ENCODE measurements at places on chromosomes 7 and 10.

DNA sequence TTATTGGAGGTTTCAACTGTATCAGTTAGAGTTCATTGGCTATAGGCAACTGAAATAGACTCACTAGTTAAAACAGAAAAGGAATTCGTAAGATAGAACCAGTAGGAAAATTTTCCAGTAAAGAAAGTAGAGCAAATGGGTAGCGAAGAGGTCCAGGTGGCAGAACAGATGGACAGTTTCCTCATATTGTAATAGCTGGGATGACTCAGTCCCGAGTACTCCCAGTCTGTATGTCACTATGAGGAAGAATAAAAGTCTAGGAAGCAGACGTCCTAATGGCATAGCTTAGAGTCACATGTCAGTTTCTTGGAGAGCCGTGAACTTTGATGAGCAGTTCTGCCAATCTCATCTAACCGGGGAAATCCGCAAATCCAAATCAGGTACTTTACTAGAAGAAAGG is 95.3 kb downstream of the RNF32 start:
- no peak for DNase-seq

DNA sequence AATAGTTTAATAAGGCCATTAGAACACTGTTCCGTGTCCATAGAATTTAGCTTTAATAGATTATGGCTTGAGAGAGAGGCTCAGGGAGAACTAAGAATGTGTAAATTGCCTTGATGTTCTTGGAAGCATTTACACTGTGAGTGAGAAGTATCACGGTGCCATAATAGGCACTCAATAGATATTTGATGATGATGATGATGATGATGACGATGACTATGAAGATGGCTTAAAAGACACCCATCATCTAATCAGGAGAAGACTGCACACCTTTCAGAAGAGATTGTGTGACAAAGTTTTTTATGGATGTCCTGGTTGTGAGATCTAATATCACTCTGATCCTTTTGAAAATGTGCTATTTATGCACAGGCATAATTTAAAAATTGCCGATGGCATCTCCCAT is 264.2 kb downstream of the GLI3 start:
- no peak for DNase-seq

- no peak for DNase-seq
These were observed 7.3 kb upstream of the KIAA1217 start for GRCh38 chr10:24201503-24202180.

DNA sequence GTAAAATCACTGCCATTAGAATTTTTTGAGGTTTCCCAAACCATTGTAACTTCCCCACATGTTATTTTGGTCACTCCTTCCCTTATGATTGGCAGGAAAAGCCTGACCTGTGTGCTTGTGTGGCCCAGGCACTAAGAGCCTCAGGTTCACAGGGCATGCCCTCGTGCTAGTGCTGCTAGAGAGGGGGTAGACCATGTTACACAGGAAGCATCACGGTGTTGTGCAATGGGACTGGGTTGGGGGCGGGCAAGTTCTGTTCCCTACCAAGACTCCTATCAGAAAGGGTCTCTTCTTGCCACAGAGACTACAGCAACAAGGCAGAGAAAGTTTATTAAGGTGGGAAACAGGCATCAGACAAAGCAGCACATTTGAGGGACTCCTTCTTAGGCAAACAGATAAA is 32.2 kb downstream of the LSM5 start:
- DNase-seq: no peak

- DNase-seq: no peak
These were observed 22.5 kb downstream of the ARL4A start for GRCh38 chr7:12709726-12710502.

GRCh38 chr7:131007439-131008330 is 273.7 kb upstream of the KLF14 start:
- peak; percentile 33 for DNase-seq

DNA sequence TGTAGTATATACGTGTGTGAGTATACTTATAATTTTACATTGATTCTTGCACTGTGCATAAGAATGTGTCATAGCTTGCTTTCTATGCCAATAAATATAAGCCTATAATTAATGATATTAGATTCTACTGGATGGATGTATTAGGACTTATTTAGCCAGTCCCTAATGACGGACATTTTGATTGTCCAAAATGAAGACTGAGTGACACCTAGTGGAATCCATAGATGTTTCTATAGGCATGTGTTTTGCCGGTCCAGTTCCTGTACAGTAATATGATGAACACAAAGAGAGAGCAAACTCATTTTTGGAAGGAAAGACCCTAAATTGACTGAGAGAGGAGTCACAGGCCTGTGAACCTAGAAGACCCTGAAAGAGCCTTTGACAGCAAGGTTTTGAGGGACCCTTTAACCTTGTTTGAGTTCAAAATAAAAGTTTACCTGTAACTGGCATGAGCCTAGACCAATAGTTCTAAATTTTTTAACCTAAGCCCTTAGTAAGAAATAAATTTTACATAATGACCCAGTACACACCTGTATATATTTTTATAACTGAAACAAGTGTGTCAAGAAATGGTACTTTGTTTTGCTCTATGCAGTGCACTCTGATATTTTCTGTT is 42.4 kb upstream of the AGBL3 start:
- no peak for DNase-seq

DNA sequence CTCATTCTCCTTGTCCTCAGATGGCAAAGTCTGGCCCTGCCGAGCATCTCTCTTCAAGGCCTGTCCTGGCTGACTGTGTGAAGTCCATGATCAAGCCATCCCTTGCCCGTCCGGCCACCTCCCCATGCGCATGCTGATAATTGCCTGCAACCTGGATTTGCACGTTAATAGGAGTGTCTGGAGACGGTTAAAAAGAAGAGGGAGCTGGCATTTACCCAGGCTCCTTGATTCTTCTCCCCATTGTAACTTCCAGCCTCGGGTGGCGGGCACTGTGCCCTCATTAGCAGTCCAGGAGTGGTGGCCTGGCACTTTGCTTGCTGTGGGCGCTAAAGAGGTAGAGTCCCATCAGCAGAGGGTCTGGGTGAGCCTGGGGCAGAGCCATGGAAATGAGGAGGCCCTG is 157.4 kb downstream of the C10orf105 start:
- no peak for DNase-seq

DNA sequence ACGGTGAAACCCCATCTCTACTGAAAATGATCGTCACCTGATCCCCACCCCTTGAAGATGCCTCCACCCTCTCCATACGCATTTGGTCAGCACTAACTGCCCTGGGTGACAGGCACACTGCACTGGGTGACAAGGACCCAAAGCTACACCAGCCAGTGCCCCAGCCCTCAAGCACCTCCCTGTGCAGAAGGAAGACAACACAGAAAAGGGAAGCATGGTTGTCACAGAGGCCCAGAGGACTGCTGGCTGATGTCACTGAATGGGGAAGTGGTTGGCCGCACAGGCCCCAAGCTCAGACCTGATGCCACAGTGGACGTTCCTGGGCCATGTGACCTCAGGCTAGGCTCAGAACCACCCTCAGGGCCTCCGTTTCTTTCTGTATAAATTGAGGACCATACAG is 4.2 kb upstream of the PILRA start:
- no peak for DNase-seq

GRCh38 chr10:90862908-90863514 is 5.2 kb upstream of the HTR7 start:
- no peak for DNase-seq

- DNase-seq: no peak
These were observed 35.4 kb downstream of the RGS10 start for GRCh38 chr10:119507115-119507514.

DNA sequence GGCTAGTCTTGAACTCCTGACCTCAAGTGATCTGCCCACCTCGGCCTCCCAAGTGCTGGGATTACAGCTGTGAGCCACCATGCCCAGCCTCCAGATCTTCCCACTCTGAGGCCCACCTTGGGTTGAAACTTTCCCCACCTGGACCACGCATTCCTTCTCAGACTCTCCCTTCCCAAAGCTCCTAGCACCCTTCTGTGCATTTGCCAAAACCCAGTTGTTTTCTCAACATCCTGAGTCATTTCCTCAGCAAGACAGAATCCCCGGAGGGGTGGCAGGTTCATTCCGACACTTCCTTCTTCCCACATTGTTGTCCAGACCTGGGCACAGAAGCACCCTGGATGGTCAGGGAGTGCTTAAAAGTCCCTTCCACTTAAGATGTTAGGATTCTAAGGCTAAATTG is 28.9 kb downstream of the BAG3 start:
- no peak for DNase-seq

DNA sequence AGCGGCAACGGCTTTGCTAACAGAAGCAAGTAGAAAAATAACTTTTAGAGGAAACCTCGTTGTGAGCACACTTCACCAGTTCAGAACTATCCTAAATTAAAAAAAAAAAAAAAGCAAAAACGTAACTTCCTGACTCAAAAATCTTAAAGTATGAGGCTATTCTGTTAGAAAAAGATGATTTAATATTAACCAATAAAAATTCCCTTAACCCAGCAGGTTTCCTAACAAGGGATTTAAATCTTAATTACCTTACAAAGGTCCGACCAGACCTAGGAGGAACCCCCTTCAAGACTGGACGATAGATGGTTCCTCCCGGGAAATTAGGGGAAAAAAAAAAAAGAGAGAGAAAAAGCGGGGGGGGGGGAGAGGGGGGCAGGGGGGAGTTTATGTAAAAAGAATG is 22.9 kb upstream of the CHST3 start:
- DNase-seq: no peak

- no peak for DNase-seq
These were observed 55.1 kb downstream of the MGMT start for GRCh38 chr10:129522041-129522585.

GRCh38 chr7:148255333-148255732 is 335.2 kb upstream of the C7orf33 start:
- no peak for DNase-seq

- DNase-seq: no peak
These were observed 96.4 kb downstream of the HIPK2 start for GRCh38 chr7:139681463-139681755.

DNA sequence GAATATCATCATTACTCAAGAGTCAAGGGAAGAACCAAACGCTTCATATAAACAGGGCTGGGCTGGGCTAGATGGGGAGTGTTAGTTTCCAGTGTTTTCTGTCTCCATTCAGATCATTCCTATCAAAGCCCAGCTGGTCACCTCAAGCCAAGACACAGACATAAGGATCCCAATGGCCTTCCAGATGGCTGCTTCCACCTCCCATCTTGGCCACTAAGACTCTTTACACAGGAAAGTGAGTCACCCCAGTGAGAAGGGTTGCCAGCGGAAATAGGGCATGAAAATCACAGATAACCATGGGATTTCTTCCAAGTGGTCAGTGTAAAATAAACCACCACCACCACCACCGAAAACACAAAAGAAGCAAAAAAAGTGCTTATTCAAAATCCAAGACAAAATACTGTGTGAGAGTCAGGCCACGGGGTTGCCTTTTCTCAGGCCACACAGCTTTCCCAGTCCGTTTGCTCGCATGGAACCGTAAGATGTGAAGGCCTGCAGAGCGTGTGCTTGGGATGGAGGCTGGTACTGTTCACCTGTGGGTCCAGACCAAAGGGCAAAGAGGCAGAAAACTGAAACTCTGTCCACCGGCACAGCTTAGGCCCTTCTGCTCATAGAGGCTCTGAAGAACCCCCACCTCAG is 5.6 kb downstream of the PRSS2 start:
- no peak for DNase-seq

- DNase-seq: no peak
These were observed 61.3 kb downstream of the RAPGEF5 start for GRCh38 chr7:22295402-22296264.

DNA sequence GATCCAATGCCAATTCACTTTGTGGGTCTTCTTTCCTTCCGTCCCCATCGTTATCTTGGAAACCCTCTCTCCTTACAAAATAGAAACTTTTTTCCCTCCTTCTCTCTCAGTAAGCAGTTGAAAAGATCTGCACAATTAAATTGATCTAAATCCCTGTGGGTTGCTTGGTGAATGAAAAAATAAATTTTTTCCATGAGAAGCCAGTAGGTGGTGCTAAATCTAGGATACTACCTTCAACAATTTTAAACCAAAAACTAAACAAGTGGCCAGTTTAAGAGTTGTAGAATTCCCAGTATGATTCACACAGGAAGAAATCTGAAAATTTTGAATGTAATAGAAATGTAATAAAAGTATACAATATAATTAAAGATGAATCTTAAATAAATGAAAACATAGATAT is 990.3 kb upstream of the ZNF722 start:
- DNase-seq: no peak

- no peak for DNase-seq
These were observed 150.8 kb upstream of the NPS start for GRCh38 chr10:127398140-127398970.

DNA sequence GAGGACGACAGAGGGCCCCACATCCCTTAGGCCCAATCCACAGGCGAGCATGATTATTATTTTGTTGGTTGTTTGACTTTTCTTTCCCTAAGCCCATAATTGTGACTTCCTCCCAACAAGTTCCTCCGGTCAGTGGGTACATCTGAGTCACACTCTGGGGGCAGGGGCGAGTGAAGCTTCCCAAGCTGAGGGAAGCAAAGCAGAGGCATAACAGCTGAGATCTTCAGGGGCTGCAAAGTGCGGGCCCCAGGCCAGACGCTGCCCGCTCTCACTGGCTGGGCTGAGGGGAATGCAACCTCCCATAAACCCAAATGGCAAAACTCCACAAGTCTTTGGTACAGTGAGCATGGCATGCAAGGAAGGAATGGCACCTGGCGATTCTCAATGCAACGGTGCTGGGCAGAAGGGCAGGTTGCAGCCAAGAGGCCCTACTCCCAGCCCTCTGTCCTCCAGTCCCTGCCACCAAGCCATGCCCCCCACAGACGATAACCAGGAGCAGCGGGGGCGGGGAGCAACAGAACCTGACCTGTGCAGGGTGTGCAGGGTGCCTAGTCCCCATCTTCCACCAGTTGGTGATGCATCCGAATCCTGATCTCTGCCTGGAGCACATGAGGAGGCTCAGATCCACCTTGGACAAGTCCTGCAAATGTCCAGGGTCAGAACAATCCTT is 25.3 kb downstream of the TNS3 start:
- no peak for DNase-seq

- no peak for DNase-seq
These were observed 113.6 kb downstream of the GRK5 start for GRCh38 chr10:119320981-119321380.

- no peak for DNase-seq
These were observed 7.5 kb downstream of the SFXN2 start for GRCh38 chr10:102721954-102722353.

- DNase-seq: no peak
These were observed 70.4 kb upstream of the MDFIC start for GRCh38 chr7:114851406-114852061.

GRCh38 chr10:132173185-132173584 is 13.6 kb upstream of the DPYSL4 start:
- DNase-seq: no peak

- DNase-seq: no peak
These were observed 2.8 kb downstream of the FAM20C start for GRCh38 chr7:195010-195829.

Data from CD4-positive, alpha-beta T cell (primary cell).